ENCODE measurements at places on chromosomes 11 and 22. TPM values are rescaled to one million over a fixed set of nuclear protein-coding genes. Genes with fewer than 3 reads are reported as not detected.

The MRGPRE gene
- not detected for total RNA-seq

DNA sequence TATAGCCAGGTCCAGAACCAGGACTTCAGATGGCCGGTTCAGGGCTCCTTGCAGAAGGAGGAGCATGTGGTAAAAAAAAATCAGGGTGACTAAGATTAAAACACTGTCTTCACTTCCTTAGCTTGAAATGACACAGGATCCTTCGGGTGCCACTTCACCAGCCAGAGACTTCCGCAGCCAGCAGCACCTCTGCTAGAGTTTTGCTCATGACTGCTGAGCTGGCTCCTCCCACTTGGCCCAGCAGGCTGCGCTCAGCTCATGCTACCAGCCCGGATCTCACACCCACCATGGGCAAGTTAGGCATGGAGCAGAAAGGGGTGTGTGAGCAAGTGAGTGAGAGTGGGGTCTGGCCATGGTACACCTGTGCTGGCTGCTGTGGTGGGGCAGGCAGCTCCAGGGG lies 6.6 kb upstream of the MS4A18 start:
- no peak for DNase-seq

DNA sequence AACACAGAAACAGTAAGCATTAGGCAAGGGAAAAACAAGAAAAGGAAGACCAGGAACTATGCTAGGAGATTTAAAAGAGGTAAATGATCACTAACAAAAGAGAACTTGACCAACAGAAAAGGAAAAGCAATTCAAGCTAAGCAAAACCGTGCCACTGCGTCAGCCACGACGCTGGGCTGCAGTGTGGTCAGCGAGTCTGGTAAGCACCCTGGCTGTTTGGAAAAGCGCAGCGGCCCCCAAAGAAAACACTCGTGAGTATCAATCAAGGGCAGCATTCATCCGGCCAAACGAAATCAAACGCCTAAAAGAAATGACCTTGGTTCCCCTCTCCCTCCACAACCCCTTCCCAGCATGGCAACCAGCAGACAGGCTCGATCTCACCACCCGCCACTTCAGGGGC lies 28.8 kb downstream of the PACSIN2 start:
- DNase-seq = no peak

GRCh38 chr11:62413060-62413696 lies 5.7 kb upstream of the SCGB1A1 start:
- DNase-seq = no peak
